ENCODE measurements at places on chromosomes 3 and 15.

- no peak for DNase-seq
Observed at GRCh38 chr3:188607805-188608315, 453.9 kb downstream of the LPP start.

GRCh38 chr15:31598620-31599019, 272.0 kb downstream of the KLF13 start:
- peak; percentile 48 for DNase-seq

- peak; percentile 43 for DNase-seq
Observed at GRCh38 chr15:85527895-85528294, 147.5 kb downstream of the AKAP13 start.

- peak; percentile 97 for DNase-seq
Observed at GRCh38 chr15:57485869-57486268, 105.8 kb upstream of the MYZAP start.

DNA sequence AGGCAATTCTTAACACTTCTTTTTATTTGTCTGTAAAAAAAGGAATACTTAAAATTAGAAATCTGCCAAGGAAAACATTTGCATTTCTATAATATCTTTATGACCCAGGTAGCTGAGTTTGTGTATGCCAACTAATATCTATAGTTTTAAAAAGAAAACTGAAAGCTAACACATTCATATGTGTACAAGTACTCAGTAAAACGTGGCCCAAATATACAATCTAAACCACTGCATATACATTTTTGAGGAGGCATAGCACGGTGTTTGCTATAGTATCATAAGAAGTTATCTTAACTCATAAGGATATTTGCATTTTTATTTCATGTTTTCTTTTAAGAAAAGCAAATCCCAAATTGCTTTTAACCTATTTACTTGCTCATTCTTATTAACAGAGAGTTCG, 172.7 kb downstream of the ZBTB20 start:
- DNase-seq, result no peak

GRCh38 chr15:65920121-65920520, 50.8 kb downstream of the RAB11A start:
- DNase-seq, result no peak

- DNase-seq, result peak; percentile 17
Observed at GRCh38 chr3:48285132-48285531, 44.2 kb downstream of the ZNF589 start.

- DNase-seq, result peak; percentile 57
Observed at GRCh38 chr3:175432376-175433025, 573.4 kb downstream of the NAALADL2 start.

- peak; percentile 57 for DNase-seq
Observed at GRCh38 chr3:139204728-139205127, 139.1 kb upstream of the MRPS22 start.

- DNase-seq, result peak; percentile 67
Observed at GRCh38 chr3:177792311-177793030, 595.2 kb upstream of the TBL1XR1 start.

GRCh38 chr3:37271611-37272010, 97.2 kb upstream of the LRRFIP2 start:
- DNase-seq, result no peak

- peak; percentile 44 for DNase-seq
Observed at GRCh38 chr15:77107531-77108355, 36.8 kb upstream of the TSPAN3 start.

GRCh38 chr15:70214276-70214675, 116.6 kb upstream of the TLE3 start:
- DNase-seq, result no peak

GRCh38 chr15:51623386-51623938, 891 bp upstream of the DMXL2 start:
- peak; percentile 32 for DNase-seq

DNA sequence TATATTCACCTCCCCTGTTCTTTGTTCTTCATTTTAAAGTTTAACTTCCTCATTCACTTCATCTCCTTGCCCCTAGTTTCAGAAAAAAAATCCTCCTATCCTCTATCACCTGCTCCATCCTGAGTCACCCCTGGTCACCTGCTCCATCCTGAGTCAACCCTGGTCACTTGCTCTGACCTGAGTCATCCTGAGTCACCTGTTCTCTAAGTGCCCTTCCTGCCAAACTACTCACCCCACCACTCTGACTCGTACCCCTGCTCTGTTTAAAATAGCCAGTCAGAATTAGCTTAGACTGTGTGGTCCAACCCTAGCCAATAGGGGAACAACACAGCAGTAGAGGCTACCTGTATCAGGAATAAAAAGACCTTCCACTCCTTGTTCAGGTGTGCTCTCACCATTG, 716.9 kb downstream of the ZBBX start:
- DNase-seq, result peak; percentile 44

GRCh38 chr15:91941871-91942658, 88.6 kb downstream of the SLCO3A1 start:
- DNase-seq, result no peak

GRCh38 chr15:55586808-55587207, 1.3 kb downstream of the PYGO1 start:
- no peak for DNase-seq

GRCh38 chr3:119194237-119195150, 21.1 kb downstream of the UPK1B start:
- peak; percentile 20 for DNase-seq

DNA sequence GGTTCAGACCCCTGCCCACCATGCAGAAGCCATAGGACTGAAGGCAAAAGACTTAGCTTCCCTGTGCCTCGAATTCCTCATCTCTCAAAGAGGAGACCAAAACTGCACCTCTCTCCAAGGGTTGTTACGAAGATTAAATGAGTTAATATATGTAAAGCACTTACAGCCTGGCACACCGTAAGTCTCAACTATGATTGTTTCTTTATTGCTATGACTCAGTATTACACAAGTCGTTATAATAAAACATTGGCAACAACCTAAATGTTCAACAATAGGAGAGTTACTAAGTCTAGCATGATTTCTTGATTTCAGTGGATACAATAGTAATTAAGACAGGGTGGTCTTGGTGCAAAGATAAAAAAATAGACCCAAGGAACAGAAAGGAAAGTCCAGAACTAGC, 19.6 kb upstream of the FGD5 start:
- DNase-seq, result no peak

- DNase-seq, result no peak
Observed at GRCh38 chr3:158452334-158452733, 118.7 kb upstream of the MLF1 start.

DNA sequence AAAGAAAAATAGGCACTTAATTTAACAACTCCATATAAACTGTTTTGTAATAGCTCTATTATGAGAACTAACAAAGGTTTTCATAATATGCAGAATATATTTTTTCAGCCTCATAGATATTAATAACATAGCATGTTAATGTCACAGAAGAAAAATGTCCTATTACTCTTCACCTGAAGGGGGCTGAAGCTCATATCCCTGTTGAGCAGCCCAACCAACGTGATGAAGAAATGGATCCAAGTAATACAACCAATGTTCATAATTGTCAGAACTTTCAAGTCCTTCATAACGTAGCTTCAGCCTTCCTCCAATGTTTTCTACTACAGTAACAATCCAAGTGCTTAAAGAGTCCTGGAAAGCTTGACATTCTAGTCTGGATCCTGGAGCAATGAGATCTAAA, 34.5 kb upstream of the STIMATE start:
- DNase-seq, result no peak

DNA sequence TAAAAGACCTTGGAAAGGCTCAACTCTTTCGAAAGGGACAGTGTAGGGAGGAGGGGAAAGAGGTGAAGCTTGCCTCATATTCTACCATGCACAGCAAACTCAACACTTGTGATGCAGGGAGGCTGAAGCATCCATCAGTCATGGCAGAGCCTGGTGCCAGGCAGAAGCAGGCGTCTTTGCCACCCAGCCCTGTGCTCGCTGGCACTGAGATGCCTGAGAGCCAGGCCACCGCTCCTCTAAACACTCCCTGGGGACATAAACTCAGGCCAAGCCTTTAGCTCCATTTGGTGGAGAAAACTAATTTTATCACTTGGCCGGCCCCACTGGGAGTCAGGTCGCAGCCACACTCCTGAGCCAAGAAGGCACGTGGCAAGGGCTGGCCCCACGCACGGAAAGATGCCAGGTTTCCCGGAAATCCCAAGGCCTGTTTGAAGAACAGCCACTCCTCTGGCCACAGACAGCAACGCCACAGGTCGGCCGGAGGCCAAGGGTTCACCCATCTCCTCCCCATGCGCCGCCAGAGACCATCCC, 30.7 kb downstream of the XXYLT1 start:
- no peak for DNase-seq

- peak; percentile 94 for DNase-seq
Observed at GRCh38 chr15:57395292-57395691, 19.0 kb downstream of the CGNL1 start.

- no peak for DNase-seq
Observed at GRCh38 chr3:127197300-127198189, 4.6 kb downstream of the PRR23E start.

- no peak for DNase-seq
Observed at GRCh38 chr15:74194572-74195559, 7.7 kb downstream of the STRA6 start.

GRCh38 chr3:177443469-177443868, 246.2 kb upstream of the TBL1XR1 start:
- DNase-seq, result peak; percentile 99

GRCh38 chr3:100103558-100104441, 10.5 kb downstream of the FILIP1L start:
- peak; percentile 100 for DNase-seq

DNA sequence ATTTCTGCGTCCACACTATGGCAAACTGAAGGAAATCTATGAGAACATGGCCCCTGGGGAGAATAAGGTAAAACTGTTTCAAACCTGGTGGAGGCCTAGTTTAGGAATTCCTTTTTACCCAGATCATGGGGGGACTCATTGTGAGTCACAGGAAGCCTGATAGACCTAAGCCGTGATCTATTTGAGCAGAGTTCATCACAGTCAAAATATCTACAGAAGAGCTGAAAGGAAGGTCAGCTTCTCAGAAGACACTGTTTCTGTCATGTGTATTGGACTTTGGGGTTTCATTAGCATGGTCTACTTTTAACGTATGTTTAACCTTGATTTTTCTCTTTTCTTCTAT, 1.3 kb downstream of the PSMD2 start:
- peak; percentile 82 for DNase-seq

DNA sequence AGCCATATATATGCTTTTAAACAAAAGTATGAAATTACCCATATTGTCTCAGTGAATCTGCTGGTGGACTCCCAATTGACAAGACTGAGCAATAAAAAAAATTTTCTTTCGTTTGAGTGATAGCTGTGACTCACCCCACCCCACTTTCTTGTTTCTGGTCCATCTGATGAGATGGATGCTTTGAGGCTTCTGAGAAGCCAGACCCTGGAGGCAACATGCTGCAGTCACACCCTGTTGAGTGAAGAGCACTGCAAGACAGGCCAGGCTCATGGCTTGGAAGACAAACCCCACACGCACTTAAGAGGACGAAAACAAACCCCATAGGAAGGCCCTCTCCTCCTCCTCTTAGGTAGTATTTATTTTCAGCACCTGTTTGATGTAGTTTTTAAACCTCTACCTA, 276.0 kb upstream of the TTC14 start:
- DNase-seq, result no peak

GRCh38 chr3:125024817-125025216, 31.0 kb downstream of the HEG1 start:
- DNase-seq, result no peak

- no peak for DNase-seq
Observed at GRCh38 chr3:175404621-175405020, 545.5 kb downstream of the NAALADL2 start.

GRCh38 chr3:147656023-147656422, 246.9 kb downstream of the ZIC1 start:
- peak; percentile 34 for DNase-seq

GRCh38 chr3:148964809-148965208, 26.5 kb upstream of the GYG1 start:
- DNase-seq, result no peak

GRCh38 chr3:58104712-58105111, 96.5 kb downstream of the FLNB start:
- DNase-seq, result no peak

GRCh38 chr3:53154881-53155285, 6.1 kb upstream of the PRKCD start:
- peak; percentile 85 for DNase-seq

GRCh38 chr3:77169823-77170222, 129.9 kb downstream of the ROBO2 start:
- no peak for DNase-seq

- DNase-seq, result no peak
Observed at GRCh38 chr3:89613241-89613640, 505.8 kb downstream of the EPHA3 start.

- DNase-seq, result no peak
Observed at GRCh38 chr15:72065801-72066200, 52.1 kb downstream of the MYO9A start.

GRCh38 chr3:159236321-159236720, 434.5 kb downstream of the MFSD1 start:
- peak; percentile 54 for DNase-seq

GRCh38 chr3:61360297-61360965, 109.2 kb upstream of the FHIT start:
- DNase-seq, result no peak

GRCh38 chr3:143850877-143851276, 2.6 kb upstream of the SLC9A9 start:
- no peak for DNase-seq

DNA sequence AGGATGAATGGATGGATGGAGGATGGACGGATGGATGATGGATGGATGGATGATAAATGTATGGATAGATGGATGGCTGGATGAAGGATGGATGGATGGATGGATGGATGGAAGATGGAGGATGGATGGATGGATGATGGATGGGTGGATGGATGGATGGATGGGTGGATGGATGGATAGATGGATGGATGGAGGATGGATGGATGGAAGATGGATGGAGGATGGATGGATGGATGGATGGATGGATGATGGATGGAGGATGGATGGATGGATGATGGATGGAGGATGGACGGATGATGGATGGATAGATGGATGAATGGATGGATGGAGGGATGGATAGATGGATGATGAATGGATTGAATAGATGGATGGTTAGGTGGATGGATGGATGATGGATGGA, 210.6 kb upstream of the IGF1R start:
- DNase-seq, result no peak

GRCh38 chr3:49701388-49702077, 12.2 kb downstream of the RNF123 start:
- no peak for DNase-seq

- no peak for DNase-seq
Observed at GRCh38 chr3:109939817-109940216, 602.5 kb upstream of the DPPA4 start.

GRCh38 chr3:51684971-51685751, 14.1 kb downstream of the TEX264 start:
- DNase-seq, result no peak

DNA sequence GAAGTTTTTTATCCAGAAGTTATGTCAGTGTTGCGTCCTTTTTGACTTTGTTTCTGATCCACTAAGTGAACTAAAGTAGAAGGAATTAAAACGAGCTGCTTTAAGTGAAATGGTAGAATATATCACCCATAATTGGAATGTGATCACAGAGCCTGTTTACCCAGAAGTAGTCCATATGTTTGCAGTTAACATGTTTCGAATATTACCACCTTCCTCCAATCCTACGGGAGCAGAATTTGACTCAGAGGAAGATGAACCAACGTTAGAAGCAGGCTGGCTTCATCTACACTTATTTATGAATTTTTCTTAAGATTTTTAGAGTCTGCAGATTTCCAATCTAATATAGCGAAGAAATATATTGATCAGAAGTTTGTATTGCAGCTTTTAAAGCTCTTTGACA, 57.6 kb downstream of the DNAH1 start:
- no peak for DNase-seq

Measured in M059J (cell line).